Activated CD8-positive, alpha-beta T cell treated with anti-CD3 and anti-CD28 coated beads, Interleukin-2, amount 10 ng/mL, durations not matched to agents 7 days and 5 days (primary cell): ENCODE measurements at places on chromosomes 2 and 18. TPM values are rescaled to one million over a fixed set of nuclear protein-coding genes. Genes with fewer than 3 reads are reported as not detected.

DNA sequence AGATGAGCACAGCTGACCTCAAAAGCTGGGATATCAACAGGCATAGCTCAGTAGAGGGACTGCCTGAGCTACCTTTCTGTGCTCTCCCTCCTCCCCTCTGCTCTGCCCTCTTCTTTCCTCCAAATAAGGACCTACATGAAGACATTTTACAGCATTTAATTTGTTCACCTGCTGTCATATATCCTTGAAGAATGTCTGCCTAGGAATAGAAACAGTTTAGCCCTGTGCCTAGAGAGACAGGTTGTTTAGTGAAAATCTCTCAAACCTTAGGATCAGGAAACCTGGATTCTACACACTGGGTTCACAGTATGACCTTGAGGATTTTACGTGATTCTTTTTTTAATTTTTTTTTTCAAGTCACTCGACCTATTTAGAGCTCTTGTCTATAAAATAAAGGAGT lies 213.0 kb upstream of the SETBP1 start:
- no peaks in the 10 kb centered on the region for H3K4me1 ChIP-seq
- H3K4me3 ChIP-seq = no peak overlapping the region
- H3K36me3 ChIP-seq = no peaks in the 10 kb centered on the region
- H3K27me3 ChIP-seq = peaks cover 6% of the 10 kb centered on the region

GRCh38 chr18:51753365-51754057 lies 556.0 kb upstream of the MEX3C start:
- no peaks in the 10 kb centered on the region for H3K36me3 ChIP-seq
- no peaks in the 10 kb centered on the region for H3K4me1 ChIP-seq
- no peak overlapping the region for H3K4me3 ChIP-seq
- no peak overlapping the region for H3K27ac ChIP-seq
- no peaks in the 10 kb centered on the region for H3K27me3 ChIP-seq
- DNase-seq = no peak

GRCh38 chr2:207768866-207769596 lies 675 bp downstream of the FZD5 start:
- no peaks in the 10 kb centered on the region for H3K36me3 ChIP-seq
- no peak overlapping the region for H3K27ac ChIP-seq
- H3K4me3 ChIP-seq = peak overlapping the region; percentile 78
- peak; percentile 27 for DNase-seq
- peaks cover 29% of the 10 kb centered on the region for H3K4me1 ChIP-seq

DNA sequence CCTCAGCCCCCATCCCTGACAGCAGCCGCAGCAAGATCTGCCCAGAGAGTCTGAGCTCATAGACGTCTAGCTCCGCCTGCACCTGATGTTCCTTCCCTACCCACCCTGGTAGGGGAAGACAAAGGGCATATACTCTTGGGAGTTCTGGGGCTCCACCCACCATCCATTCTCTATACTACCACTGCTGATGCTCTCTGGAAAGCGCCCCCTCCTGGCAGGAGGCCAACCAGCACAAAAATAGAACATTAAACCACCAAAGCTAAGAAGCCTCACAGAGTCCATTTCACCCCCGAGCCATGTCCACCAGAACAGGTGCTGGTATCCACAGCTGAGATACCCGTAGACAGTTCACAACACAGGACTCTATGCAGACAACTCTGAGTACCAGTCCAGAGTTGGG lies 662.6 kb upstream of the FAM98A start:
- no peaks in the 10 kb centered on the region for H3K36me3 ChIP-seq
- H3K4me3 ChIP-seq = no peak overlapping the region
- DNase-seq = no peak
- no peaks in the 10 kb centered on the region for H3K4me1 ChIP-seq

DNA sequence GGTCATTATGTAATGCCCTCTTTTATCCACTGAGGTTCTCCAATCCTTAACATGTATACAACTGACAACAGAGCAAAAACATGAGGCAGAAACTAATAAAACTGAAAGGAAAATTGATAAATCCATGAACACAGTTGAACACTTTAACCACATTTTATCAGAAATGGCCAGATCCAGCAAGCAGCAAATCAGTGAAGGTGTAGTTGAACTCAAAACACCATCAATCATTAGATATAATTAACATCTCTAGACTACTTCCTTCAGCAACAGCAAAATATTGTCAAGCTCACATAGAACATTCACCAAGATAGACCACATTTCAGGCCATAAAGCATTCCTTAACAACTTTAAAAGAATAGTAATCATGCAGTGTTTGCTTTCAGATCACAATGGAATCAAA lies 72.9 kb downstream of the HS6ST1 start:
- no peaks in the 10 kb centered on the region for H3K36me3 ChIP-seq
- H3K4me1 ChIP-seq = no peaks in the 10 kb centered on the region
- no peak overlapping the region for H3K4me3 ChIP-seq
- no peak overlapping the region for H3K27ac ChIP-seq
- no peak for DNase-seq

GRCh38 chr2:50515638-50516037 lies 516.3 kb downstream of the NRXN1 start:
- no peak overlapping the region for H3K27ac ChIP-seq
- no peaks in the 10 kb centered on the region for H3K4me1 ChIP-seq
- no peaks in the 10 kb centered on the region for H3K36me3 ChIP-seq
- no peak overlapping the region for H3K4me3 ChIP-seq
- no peaks in the 10 kb centered on the region for H3K27me3 ChIP-seq
- DNase-seq = no peak

GRCh38 chr2:124589971-124590370 lies 564.9 kb downstream of the CNTNAP5 start:
- H3K36me3 ChIP-seq = no peaks in the 10 kb centered on the region
- no peak overlapping the region for H3K4me3 ChIP-seq
- DNase-seq = no peak
- H3K4me1 ChIP-seq = no peaks in the 10 kb centered on the region
- no peaks in the 10 kb centered on the region for H3K27me3 ChIP-seq

- no peak for DNase-seq
- no peaks in the 10 kb centered on the region for H3K27me3 ChIP-seq
- no peak overlapping the region for H3K4me3 ChIP-seq
- H3K36me3 ChIP-seq = peaks cover 68% of the 10 kb centered on the region
These were observed 73.7 kb downstream of the DGKD start for GRCh38 chr2:233428008-233428407.

DNA sequence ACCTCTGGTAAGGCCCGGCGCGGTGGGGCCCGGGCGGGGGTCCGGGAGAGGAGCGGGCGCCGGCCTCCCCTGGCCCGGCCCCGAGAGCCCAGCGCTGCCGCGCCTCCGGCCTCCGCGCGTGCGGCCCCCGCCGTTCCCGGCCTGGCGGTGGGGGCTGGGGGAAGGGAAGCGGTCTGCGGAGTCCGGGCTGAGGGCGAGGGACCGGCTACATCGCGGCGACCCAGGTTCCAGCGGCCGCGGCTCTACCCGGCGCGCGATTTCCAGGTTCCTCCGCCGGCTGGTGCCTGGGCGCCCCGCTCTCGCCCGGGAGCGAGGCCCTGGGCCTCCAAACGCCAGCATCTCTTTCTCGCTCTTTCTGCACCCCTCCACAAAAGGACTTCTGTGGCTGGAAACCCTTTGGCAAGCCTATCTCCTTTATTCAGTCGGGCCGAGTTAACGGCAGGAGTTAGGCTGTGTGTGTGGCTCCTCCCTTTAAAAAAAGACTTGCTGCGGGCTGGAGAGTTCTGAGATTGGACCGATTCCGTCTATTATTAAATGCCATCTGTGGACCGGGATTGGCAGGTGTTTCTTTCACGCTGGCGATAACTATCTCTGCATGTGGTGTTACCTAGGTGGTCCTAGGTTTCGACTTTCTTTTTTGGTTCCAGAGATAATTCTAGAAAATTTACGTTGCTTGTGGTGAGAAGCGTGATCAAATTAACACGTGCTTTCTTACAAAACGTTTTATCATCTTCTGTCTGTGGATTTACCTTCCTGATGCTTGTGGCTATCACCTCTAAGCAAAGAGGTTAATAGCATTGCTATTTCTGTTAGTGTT lies 592 bp downstream of the ME2 start:
- peak overlapping the region; percentile 94 for H3K27ac ChIP-seq
- peaks cover 12% of the 10 kb centered on the region for H3K36me3 ChIP-seq
- H3K27me3 ChIP-seq = peaks cover 2% of the 10 kb centered on the region
- DNase-seq = peak; percentile 49

GRCh38 chr2:106057206-106057605 lies 136.9 kb downstream of the UXS1 start:
- peak overlapping the region; percentile 37 for H3K4me3 ChIP-seq
- peaks cover 84% of the 10 kb centered on the region for H3K4me1 ChIP-seq
- H3K27me3 ChIP-seq = no peaks in the 10 kb centered on the region
- H3K36me3 ChIP-seq = peaks cover 32% of the 10 kb centered on the region
- peak; percentile 81 for DNase-seq

- no peaks in the 10 kb centered on the region for H3K27me3 ChIP-seq
- H3K4me3 ChIP-seq = no peak overlapping the region
- H3K4me1 ChIP-seq = peaks cover 4% of the 10 kb centered on the region
- no peak overlapping the region for H3K27ac ChIP-seq
- no peaks in the 10 kb centered on the region for H3K36me3 ChIP-seq
These were observed 22.9 kb upstream of the SSB start for GRCh38 chr2:169775765-169776164.

- no peak overlapping the region for H3K4me3 ChIP-seq
- no peaks in the 10 kb centered on the region for H3K27me3 ChIP-seq
- H3K27ac ChIP-seq = no peak overlapping the region
- peaks cover 27% of the 10 kb centered on the region for H3K4me1 ChIP-seq
These were observed 98.0 kb downstream of the KCTD18 start for GRCh38 chr2:200411831-200412230.

DNA sequence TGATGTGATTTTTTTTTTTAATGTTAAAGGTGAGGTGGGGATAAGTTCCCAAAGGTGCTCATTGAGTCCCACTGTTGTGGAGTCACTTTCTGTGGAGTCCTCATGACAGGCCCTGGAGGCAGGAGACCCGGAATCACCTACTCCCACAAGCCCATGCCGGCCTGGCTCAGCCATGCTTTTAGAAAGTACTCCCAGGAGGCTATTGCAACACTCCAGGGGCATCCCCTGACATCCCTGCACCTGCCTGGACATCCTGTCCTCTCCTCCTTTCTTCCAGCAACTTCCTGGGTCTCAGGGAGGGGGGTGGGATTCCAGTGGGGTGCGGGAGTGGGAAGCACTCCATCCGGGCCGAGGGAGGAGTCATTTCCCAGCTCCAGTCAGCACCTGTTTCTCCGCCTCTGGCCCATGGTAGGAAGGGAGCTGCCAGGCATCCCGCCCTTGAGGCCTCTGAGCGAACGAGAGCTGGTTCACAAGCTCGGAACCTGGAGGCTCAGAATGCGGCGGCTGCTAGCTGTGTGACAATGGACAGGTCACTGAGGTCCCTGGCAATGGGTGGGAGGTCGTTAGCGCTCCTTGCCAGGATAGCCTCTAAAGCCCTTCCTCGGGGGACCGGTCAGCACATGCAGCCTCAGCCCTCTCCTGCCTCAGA lies 163.9 kb upstream of the ID2 start:
- no peak overlapping the region for H3K4me3 ChIP-seq
- DNase-seq = no peak
- peaks cover 39% of the 10 kb centered on the region for H3K36me3 ChIP-seq
- H3K27me3 ChIP-seq = no peaks in the 10 kb centered on the region
- H3K27ac ChIP-seq = peak overlapping the region; percentile 31
- peaks cover 90% of the 10 kb centered on the region for H3K4me1 ChIP-seq

DNA sequence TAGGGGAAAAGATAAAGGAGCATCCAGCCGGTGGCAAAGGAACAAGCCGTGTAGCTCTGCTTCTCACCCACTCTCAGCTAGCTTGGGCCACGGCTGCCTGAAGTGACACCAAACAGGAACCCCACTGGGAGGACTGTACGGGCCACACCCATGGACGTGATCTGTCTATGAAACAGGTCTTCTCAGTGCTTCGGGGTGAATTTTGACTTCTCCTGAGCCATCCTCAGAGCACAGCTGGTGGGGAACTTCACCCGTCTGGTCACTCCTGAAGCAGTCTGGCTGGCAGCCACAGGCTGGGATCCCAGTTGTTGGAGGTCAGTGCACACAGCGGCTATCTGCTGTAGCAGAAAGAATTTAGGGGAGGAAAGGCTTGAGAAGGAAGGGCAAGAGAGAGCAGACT lies 223.8 kb downstream of the FAM210A start:
- H3K27ac ChIP-seq = peak overlapping the region; percentile 52
- peaks cover 43% of the 10 kb centered on the region for H3K4me1 ChIP-seq
- H3K4me3 ChIP-seq = no peak overlapping the region
- H3K27me3 ChIP-seq = no peaks in the 10 kb centered on the region

AMER3 gene
- not detected for total RNA-seq

RNF152 gene
- not detected for total RNA-seq

TMEM247 gene
- total RNA-seq = not detected

THADA gene
- total RNA-seq = 27.0 TPM

RAD51AP2 gene
- not detected for total RNA-seq

FN1 gene
- not detected for total RNA-seq
